ENCODE measurements at places on chromosomes 6 and 20. TPM values are rescaled to one million over a fixed set of nuclear protein-coding genes. Genes with fewer than 3 reads are reported as not detected.

PKIB gene
- total RNA-seq, result not detected

DSN1 gene
- 5.7 TPM for total RNA-seq

CNR1 gene
- total RNA-seq, result 0.52 TPM

GPR6 gene
- total RNA-seq, result not detected

LYRM4 gene
- total RNA-seq, result 10.4 TPM

TMC2 gene
- not detected for total RNA-seq

TAF8 gene
- 17.2 TPM for total RNA-seq

MLIP gene
- 27.7 TPM for total RNA-seq

MUCL3 gene
- not detected for total RNA-seq

PRR18 gene
- 0.52 TPM for total RNA-seq

SLC17A9 gene
- total RNA-seq, result not detected

PAK5 gene
- under 0.01 TPM for total RNA-seq

EFCAB8 gene
- total RNA-seq, result not detected

NDRG3 gene
- 15.1 TPM for total RNA-seq

LSM2 gene
- total RNA-seq, result 45.9 TPM

TRIM10 gene
- 2.1 TPM for total RNA-seq

COL20A1 gene
- 2.6 TPM for total RNA-seq

PSORS1C1 gene
- under 0.01 TPM for total RNA-seq

FNDC11 gene
- total RNA-seq, result 0.52 TPM

EYA4 gene
- total RNA-seq, result 40.2 TPM

SPTLC3 gene
- 9.9 TPM for total RNA-seq

TMEM244 gene
- total RNA-seq, result not detected

FRS3 gene
- total RNA-seq, result 1.6 TPM

RRAGD gene
- 65.8 TPM for total RNA-seq

TAF11 gene
- 27.1 TPM for total RNA-seq

RRBP1 gene
- total RNA-seq, result 76.2 TPM

RUNX2 gene
- 0.52 TPM for total RNA-seq

ARMC12 gene
- total RNA-seq, result 0.52 TPM

CPNE5 gene
- total RNA-seq, result 6.3 TPM

BHLHE23 gene
- not detected for total RNA-seq

LIN28B gene
- total RNA-seq, result under 0.01 TPM

TGIF2 gene
- 20.4 TPM for total RNA-seq

MOG gene
- total RNA-seq, result not detected

DDX27 gene
- 13.0 TPM for total RNA-seq

PNPLA1 gene
- total RNA-seq, result not detected

MCHR2 gene
- not detected for total RNA-seq

LAMA2 gene
- 187 TPM for total RNA-seq

ANGPT4 gene
- under 0.01 TPM for total RNA-seq

TUBB2B gene
- total RNA-seq, result 104 TPM

TPBG gene
- total RNA-seq, result 6.3 TPM

ANKRD66 gene
- total RNA-seq, result not detected

TINAG gene
- 0.52 TPM for total RNA-seq

TFEB gene
- 7.8 TPM for total RNA-seq

RBBP8NL gene
- not detected for total RNA-seq

POM121L2 gene
- not detected for total RNA-seq

UST gene
- total RNA-seq, result 14.6 TPM

FOXC1 gene
- total RNA-seq, result 1.6 TPM

NRSN1 gene
- not detected for total RNA-seq

CALHM6 gene
- 8.9 TPM for total RNA-seq

TRIM15 gene
- not detected for total RNA-seq

PSMB8 gene
- 18.8 TPM for total RNA-seq

COQ3 gene
- total RNA-seq, result 12.0 TPM

CARMIL1 gene
- 4.7 TPM for total RNA-seq

ASIP gene
- 1.0 TPM for total RNA-seq

SLC22A3 gene
- total RNA-seq, result 8.4 TPM
